ENCODE measurements at places on chromosomes 2 and 18.

DNA sequence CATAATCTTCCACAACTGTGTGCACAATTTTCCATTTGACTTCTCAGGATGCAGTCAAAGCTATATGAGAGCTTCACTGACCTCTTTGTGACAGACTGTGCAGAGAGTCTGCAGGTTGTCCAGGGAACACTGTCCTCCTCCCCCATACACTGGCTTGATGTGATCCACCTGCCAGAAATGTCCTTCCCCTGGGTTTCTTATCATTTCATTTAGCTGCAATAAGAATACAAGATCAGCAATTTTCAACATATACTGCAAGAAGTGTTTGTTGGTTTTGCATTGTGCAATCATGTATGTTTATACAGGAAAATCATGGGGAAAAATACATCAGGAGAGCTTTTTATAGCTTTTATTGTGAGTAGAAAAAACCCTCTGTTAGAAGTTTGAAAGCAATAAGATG is 150.7 kb downstream of the RAB3GAP1 start:
- DNase-seq, result no peak

DNA sequence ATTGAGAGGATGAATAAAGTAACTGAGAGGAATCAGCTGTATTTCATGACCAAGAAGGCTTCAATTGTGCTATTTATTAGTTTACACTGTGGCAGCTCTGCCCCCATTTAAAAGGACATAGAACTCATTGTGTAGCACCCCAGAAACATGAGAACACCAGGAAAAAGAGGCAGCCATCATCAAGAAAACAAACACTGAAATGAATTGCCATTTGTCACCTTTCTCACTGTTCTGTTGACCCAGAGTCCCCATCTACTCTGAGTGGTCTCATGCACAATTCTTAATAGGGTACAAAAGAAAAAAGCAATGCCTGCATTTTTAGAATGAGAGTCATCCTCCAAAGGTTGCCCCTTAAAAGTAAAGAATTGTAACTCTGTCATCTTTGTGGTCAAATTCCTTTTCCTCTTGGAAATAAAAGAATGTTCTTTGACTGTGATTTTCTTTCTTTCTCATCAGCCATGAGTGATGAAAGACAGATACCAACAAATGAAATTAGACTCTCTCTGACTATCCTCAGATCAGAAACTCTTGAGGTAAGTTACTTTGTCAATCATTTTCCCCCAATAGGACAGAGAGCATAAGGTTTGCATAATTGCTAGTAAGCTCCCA is 1941.9 kb upstream of the PIK3C3 start:
- no peak for DNase-seq

DNA sequence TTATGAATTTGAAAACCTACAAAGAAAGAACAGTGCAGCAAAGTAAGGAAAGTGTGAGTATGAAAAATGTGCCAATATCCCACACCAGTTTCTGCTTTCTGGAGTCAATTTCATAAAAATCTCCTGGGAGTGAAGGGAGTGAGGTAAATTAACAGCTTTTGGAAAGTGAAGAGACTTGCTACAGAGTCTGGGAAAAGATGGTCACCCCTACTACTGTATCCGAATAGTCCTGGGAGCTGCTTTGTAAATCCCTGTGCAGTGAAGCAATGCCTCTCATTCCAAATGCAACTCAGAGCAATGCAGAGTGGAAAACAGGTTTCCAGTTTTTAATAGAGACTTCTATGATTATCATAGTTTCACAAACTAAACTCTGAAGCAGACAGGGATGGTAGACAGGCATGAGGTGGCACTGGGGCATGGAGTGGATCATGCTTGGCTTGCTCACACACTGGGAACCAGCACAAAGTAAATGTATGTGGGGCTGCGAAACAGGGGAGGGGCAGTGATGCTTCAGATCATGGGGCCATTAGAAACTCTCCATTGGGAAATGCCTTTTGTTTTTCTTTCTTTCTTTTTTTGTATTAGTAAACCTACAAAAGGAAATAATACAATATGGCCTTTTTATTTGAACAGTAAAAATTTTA is 10.6 kb downstream of the COL5A2 start:
- DNase-seq, result no peak

- DNase-seq, result no peak
Measured at GRCh38 chr2:241489733-241490680, 18.4 kb downstream of the STK25 start.

DNA sequence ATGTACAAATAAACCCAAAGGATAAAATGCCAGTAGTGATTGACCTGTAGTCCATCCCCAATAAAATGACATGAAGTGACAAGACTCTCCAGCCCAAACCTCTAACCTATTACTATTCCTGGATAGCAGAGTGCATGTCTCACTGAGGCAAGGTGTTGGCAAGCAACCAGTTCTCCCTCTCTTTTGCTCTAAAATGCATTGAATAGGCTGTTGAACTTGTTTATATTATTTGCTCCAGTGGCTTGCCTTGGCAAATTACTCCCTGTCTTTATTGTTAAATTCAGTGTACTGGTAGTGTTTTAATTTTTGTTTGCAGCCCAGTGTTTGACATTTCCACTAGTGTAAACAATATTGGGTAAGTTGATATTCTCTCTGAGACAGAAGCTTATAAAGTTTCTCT is 70.5 kb downstream of the CSRNP3 start:
- DNase-seq, result no peak

GRCh38 chr18:63377275-63377980 is 10.4 kb upstream of the KDSR start:
- no peak for DNase-seq

GRCh38 chr2:171754254-171754939 is 67.1 kb downstream of the DYNC1I2 start:
- DNase-seq, result no peak
